ENCODE measurements at places on chromosomes 6 and 20.
A peak's percentile ranks its signal among the peaks of the same experiment; 100 is the strongest.

GRCh38 chr20:54485631-54486030 lies 10.2 kb downstream of the DOK5 start:
- no peak for DNase-seq

GRCh38 chr6:52027699-52028098 lies 59.7 kb downstream of the PKHD1 start:
- no peak for DNase-seq

DNA sequence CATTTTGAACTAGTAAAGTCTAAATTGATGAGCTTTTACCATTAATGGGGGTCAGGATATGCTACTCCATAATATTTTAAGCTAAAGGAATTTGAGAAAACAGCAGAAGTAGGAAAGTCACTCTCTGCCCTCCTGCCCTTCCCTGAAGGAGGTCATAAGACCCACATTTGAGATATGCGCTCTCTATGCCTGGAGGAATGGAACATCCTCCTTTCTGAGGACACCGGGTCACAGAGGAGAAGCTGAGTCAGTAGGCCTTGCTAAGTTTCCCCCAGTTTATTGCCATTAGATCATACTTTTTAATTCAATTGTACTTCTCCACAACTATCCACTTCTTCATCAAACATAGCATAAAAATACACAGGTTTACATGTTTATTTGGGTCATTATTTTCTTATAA lies 40.3 kb downstream of the AKAP7 start:
- DNase-seq, result no peak

- DNase-seq, result no peak
These were observed 261.4 kb upstream of the JARID2 start for GRCh38 chr6:14984519-14984853.

DNA sequence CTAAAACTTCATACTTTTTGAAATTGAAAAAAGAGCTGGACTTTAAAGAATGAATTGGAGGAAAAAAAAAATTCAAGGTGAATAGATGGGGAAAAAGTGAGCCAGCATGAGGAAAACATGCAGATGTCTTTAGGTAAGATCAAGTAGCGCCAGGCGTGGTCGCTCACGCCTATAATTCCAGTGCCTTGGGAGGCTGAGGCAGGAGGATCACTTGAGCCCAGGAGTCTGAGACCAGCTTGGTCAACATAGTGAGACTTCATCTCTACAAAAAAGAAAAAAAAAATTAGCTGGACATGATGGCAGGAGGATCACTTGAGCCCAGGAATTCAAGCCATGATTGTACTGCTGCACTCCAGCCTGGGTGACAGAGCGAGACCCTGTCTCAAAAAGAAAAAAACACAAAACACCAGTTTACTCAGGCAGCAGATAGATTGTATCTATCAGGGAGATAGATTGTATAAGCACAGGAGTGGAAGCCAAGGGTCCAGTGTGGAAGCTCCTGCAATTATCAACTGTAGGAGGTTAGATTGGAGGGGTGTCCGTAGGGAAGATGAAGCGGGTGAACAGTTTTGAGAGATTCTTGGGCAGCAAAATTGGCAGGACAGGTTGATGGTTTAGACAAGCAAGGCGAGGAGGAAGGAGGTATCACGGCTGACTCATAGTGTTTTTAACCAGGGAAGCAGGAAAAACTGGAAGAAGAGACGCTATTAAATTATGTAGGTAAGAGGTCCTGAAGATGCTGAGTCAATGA lies 97.6 kb upstream of the ZNF217 start:
- DNase-seq, result no peak

DNA sequence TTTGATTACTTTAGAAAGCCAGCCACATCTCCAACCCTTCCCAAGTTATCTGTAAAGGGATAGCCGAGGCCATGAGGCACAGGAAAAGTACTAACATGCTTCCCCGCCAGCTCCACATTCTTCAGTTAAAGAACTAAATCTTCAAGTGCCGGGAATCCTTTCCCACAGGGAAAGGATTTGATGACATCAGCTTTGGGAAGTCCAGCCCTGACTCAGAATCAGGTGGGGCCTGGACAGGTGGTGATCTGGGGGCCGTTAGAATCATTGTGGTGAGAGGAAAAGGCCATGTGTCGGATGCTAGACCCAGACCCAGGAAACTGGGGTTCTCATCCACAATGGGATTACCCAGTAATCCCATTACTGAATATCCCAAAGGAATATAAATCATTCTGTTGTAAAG lies 580.0 kb downstream of the QKI start:
- no peak for DNase-seq

GRCh38 chr6:34144581-34145160 lies 1.2 kb downstream of the GRM4 start:
- no peak for DNase-seq

DNA sequence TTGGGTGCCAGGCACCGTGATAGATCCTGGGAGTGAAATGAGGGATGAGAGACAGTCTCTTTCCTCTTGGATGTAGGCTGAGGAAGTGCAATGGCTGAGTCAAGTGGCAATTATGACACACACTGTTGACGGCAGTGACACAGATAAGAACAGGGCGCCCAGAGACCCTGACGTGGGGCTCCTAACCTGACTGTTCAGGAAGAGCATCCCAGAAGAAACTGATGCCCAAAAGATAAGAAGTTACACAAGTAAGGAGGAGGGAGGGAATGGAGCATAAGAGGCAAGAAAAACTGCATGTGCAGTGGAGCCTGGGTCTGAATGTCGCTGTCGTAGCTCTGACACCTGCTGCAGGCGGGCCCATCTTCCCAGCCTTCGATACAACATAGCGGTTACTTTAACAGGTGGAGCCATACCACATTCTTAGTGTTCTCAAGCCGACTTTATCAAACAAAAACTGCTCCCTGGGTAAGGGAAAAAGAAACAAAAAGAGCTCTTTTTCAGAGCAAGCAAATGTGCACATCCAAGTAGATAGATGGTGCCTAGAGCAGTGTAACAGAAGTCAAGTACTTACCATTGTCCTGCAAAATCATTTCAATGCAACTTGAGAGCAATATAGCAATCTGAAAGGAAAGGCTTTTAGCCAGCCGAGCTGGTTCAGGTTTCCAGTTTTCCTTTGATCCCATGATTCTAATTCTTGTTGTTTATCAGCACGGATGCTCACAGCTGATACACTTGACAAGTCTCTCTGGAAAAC lies 463.9 kb upstream of the JARID2 start:
- no peak for DNase-seq

GRCh38 chr20:48489656-48490055 lies 338.1 kb downstream of the PREX1 start:
- DNase-seq, result no peak

DNA sequence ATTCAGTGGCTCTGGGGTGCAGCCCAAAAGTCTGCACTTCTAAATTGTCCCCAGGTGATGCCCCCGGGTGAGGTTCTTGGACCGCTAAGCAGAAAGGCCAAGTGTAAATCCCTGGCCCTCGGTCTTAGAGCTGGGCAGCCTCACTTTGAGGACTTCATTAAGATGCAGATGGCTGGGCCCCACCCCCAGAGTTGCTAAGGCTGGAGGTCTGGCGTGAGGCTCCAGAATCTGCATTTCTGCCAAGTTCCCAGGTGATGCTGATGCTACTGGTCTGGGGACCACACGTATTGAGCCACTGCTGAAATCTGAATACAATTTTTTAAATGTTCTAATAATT lies 735 bp upstream of the SLC23A2 start:
- peak; percentile 6 for DNase-seq
